NCI-H2227 treated with DMSO at 0.1 percent for 48 hours (cell line): ENCODE measurements at places on chromosomes 13 and 19.

DNA sequence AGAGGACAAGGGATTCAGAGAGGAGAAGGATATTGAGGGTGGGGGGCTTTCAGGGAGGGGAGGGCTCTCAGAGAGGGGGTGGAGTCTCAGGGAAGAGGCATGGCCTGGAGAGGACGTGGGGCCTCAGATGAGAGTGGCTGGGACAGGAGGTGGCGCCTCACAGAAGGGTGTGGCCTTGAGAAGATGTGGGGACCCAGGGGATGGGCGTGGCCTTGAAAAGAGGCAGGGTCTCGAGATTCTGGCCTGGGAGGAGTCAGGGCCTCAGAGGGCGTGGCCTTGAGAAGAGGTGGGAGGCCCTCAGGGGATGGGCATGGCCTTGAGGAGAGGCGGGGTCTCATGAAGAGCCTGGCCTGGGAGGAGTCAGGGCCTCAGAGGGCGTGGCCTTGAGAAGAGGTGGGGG is 23.7 kb upstream of the TNFSF14 start:
- DNase-seq = no peak

DNA sequence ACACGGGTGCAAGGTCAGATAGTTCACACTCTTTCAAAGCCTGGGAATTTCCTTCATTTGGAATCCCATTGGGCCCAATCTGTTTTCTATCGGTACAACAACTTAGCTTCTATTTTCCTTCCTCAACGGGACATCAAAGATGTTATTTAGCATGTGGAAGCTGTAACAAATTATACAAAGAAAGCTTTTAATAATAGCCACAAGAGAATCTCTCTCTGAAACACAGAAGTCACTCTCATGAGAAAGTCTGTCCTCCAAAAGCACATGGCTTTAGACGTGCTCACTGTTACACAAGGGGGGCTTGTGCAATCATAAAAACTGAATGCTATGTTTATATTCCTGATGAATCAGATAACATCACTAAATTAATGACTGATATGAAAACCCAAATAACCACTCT is 28.9 kb upstream of the CYSLTR2 start:
- no peak for DNase-seq

GRCh38 chr13:42484386-42484785 is 89.6 kb upstream of the TNFSF11 start:
- DNase-seq = no peak

GRCh38 chr19:33552191-33552927 is 30.8 kb upstream of the PEPD start:
- DNase-seq = no peak

DNA sequence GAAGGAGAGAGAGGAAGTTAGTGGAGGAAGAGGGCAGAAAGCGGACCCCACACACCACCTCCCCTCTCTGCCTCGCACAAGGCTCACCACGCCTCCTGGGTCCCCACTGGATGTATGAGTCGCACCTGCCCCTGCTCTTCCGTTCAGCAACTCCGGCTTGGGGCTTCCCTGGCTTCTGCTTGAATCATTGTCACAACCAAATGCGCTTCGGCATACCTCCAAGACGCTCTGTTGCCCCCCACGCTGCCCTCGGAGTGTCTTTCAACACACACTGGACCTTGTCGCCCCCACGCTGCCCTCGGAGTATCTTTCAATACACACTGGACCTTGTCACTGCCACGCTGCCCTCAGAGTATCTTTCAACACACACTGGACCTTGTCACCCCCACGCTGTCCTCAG is 247.2 kb downstream of the TEX29 start:
- no peak for DNase-seq

DNA sequence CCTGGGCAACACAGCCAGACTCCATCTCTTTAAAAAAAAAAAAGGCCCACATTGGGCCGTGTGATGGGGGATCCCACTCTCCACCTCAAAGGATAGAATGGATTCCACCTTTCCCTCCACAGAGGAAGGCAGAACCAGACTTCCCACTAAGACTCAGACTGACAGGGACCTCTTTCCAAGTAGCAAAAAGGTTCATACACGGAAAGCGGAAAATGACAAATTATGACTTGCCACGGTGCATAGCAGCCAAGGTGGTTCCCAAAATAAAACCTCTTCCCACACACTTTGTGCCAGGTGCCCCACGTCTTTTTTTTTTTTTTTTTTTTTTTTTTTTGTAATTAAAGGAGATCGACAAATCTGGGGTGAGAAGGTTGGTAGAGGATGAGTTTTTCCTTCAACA is 14.4 kb upstream of the TTYH1 start:
- DNase-seq = no peak

- DNase-seq = no peak
Observed at GRCh38 chr13:26910754-26911465, 150.3 kb upstream of the GPR12 start.

GRCh38 chr19:45645068-45645630 is 6.0 kb upstream of the EML2 start:
- no peak for DNase-seq

DNA sequence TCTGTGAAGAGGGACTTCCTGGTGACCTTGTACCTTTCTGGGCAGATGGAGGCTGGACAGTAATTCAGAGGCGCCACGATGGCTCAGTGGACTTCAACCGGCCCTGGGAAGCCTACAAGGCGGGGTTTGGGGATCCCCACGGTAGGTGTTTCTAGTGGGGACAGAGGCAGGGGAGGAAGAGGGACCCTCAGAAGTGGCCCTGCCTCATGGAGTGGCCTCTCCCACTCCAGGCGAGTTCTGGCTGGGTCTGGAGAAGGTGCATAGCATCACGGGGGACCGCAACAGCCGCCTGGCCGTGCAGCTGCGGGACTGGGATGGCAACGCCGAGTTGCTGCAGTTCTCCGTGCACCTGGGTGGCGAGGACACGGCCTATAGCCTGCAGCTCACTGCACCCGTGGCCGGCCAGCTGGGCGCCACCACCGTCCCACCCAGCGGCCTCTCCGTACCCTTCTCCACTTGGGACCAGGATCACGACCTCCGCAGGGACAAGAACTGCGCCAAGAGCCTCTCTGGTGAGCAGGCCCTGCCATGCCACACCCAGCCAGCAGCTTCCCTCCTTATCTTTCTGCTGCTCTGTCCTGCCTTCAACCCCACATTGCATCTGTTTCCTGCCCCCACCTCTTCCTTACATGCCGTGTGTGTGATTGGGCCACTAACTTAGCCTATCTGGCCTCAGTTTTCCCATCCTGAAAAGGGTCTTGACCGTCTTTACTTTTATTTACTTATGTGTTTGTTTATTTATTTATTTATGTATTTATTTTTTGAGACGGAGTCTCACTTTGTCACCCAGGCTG is 7.3 kb downstream of the ANGPTL4 start:
- DNase-seq = no peak

DNA sequence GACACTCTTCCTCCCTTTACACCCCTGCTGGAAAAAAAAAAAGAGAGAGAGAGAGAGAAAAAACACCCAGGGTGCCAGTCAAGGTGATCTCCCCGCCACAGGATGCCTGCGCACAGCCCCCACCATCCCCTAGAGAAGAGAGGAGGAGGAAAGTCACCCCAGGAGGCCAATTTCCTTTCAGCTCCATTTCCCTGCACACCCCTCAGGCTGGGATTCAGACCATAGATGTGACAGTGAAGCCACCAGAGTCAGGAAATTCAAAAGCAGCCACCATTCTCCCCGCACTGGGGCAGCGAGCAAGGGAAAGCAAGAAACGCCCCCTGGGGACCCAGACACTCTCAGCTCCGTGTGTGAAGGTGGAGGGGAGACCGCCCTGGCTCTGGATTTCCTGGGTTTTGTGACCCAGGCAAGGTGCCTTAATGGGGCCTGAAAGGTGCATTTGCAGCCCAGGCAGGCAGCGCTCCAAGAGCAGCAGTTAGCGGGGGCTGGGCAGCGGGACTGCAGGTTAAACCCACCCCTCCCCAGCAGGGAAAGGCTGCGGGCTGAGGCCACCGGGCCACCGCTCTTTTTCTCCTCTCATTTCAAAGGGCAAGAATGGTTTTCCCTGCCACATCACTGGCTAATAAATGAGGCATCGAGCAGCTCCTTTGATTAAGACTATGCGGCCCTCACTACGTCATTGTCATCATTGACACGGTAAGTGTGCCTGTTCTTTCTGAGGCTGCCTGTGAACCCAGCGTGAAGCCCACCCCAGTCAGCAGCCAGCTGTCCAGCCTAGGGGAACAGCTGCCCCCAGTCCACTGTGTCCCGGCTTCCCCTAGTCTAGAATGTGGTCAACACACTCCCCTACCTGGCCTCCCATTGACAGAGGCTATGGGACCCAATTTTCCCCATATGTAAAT is 83.8 kb upstream of the TM9SF2 start:
- peak; percentile 6 for DNase-seq

- no peak for DNase-seq
Observed at GRCh38 chr19:30891051-30891450, 458.2 kb downstream of the TSHZ3 start.

- no peak for DNase-seq
Observed at GRCh38 chr13:108827646-108828045, 198.2 kb downstream of the MYO16 start.

- no peak for DNase-seq
Observed at GRCh38 chr13:79560954-79561353, 80.0 kb downstream of the NDFIP2 start.

DNA sequence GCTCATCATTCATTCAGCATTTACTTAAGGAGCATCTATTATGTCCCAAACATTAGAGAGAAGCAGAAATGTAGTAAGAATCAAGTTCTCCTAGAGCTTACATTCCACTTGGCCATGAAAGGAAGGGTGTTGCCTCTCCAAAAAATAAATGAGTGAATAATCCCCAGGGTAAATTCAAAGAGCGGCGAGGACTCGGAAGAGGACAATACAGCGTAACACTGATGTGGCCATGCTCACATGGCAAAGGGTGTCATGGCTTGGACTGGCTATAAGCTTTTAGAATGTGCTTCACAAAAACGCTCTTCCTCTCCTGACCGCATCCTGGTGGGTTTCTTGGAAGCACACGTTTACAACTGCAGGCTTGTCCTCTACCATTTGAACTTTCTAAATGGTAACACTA is 290.2 kb downstream of the IRS2 start:
- no peak for DNase-seq

GRCh38 chr19:22286151-22286810 is at the start of gene ZNF729:
ZNF729 (plus strand) TSS chr19:22286441; CDS start chr19:22286526, 85 bp downstream.
- no peak for DNase-seq

GRCh38 chr19:21680671-21681070 is 86.7 kb downstream of the ZNF100 start:
- no peak for DNase-seq

DNA sequence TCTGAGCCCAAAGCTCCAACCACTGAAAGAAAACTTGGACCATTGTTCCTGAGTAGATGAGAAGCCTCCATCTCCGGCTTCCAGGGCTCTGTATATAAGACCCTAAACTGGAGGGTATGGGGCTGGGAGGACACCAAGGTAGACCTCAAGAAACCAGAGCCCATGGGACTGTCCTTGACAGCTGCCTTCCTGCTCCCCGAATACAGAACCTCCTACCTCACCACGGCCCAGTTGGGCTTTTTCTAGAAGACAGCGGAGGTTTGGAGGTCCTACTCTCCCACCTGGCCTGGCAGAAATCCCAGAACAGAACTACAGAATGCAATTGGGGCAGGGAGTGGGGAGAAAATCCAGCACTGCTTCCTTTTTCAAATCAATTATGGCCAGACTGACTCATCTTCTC is 177.3 kb upstream of the ZNF507 start:
- no peak for DNase-seq

DNA sequence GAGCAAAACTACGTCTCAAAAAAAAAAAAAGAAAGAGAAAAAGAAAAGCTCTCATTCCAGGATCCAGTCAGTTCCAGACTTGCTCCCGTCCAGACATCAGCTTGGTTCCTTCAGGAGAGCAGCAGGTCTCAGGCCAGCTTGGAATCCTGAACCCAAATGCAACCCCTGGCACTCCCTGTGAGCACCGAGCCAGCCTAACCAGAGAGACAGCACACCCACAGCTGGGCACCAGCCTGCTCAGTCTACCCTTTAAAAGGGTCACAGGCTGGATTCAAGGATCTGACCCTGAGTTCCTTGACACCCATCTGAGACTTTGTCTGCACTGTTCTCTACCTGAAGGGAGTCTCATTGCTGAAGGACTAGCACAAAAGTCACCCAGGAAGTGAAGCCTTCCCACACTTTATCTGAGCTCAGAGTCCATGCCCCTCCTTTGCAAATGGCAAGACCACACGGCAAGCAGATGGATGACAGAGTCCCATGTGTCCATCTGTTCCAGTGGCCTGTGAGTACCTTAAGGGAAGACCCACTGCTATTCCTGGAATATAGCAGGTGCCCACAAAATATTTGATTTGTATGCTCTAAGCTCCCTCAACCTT is 1.4 kb downstream of the PEPD start:
- no peak for DNase-seq

DNA sequence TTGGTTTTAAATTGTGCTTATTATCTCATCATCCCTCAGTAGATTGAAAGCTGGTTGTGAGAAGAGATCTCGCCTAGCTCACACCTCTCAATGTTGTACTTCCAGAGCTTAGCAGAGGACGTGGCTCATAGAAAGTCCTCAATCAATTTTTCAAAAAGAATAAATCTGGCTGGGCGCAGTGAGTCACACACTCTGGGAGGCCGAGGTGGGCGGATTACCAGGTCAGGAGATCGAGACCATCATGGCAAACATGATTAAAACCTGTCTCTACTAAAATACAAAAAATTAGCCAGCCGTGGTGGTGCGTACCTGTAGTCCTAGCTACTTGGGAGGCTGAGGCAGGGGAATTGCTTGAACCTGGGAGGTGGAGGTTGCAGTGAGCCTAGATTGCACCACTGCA is 4.7 kb upstream of the ASF1B start:
- no peak for DNase-seq

DNA sequence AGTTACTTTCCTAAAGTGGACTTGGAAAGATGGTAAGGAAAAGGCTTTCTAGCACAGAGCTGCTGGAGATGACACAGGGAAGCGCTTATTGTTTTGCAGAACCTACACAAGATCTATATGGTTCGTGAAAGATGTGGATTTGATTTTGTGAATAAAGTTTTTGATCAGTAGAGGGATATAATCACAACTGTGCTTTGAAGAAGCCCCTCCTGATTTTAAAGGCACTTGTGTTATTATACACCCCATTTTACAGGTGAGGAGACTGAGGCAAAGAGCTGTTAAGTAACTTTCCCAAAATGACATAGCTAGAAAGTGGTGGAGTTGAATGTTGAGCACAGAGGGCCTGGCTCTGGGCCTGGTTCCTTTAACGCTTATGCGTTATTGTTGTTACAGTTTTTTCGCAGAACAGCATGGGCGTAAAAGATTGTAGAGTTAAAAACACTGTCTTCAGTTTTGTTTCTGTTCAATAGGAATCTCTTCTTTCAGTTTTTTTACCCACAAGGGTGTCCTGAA is 1.4 kb downstream of the TDRD3 start:
- DNase-seq = no peak

GRCh38 chr13:113781571-113781970 is 22.5 kb downstream of the TMEM255B start:
- no peak for DNase-seq
